ENCODE measurements at places on chromosomes 6 and 20.

DNA sequence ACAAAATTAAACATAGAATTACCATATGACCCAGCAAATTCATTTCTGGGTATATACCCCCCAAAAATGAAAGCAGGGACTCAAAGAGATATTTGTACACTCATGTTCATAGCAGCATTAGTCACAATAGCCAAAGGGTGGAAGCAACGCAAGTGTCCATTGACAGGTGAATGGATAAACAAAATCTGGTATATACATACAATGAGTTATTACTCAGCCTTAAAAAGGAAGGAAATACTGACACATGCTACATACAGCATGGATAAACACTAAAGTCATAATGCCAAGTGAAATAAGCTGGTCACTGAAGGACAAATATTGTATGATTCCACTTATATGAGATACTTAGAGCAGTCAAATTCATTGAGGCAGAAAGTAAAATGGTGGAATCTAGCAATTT lies 5.3 kb upstream of the STX11 start:
- DNase-seq: no peak

DNA sequence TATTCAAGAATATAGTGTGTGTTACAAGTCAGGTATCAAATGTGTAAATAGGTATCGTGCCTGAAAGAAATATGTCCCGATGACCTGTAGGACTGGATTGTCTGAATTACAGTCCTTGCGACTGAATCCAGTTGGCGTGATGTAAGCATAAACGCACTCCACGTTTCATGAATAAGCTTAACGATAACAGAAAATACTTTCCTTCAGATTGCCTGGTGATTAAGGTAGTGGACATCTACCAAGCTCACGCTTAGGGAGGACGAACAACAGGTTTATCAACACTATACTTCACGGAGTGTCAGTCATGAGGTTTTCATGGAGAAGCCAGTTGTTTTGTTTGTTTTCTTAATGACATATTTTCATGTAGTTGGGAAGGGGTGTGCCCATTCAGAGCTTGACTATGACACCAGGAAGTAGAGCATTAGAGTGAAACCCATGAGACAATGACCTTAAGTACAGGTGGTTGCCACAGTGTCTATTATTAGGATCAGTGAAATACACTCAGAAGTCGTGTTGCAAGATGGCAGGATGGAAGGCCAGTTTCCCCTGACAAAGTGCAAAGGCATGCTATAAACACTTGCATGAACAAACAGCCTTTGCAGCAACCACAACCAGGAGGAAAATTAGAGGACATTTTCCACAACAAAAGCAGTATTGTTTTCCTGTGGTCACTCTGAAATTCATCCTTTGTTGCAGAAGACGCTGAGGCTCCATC lies 305.8 kb upstream of the PRDM1 start:
- no peak for DNase-seq

DNA sequence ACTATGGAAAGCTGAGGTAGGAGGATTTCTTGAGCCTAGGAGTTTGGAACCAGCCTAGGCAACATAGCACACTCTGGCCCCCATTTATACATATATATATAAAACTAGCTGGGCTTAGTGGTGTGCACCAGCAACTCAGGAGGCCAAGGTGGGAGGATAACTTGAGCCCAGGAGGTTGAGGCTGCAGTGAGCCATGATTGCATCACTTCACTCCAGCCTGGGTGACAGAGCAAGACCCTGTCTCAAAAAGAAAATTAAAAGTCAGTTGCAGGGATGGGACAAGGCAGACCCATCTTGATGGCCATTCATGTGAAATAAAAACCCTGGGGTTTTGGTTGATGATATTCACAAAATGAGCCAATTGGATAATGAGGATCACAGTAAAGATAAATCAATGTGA lies 6.6 kb upstream of the GTF2H4 start:
- DNase-seq: no peak

DNA sequence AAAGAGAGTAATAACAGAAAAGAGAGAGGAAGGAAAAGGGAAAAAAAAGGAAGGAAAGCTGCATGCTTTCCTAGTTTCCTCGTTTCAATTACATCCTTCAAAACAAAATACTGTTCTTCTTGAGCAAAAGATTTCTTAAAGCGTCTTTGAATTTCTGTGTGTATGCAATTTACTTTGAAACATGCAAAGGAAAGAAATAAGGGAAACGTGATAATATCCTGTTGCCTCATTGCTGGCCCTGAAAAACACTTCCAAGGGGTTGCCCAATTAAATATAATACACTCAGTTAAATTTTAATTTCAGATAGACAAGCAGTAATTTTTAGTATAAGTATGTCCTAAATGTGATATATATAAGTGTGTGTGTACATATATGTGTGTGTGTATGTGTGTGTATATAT lies 51.2 kb upstream of the TPD52L1 start:
- DNase-seq: no peak

GRCh38 chr20:10094566-10095173 lies 59.9 kb downstream of the ANKEF1 start:
- DNase-seq: no peak

DNA sequence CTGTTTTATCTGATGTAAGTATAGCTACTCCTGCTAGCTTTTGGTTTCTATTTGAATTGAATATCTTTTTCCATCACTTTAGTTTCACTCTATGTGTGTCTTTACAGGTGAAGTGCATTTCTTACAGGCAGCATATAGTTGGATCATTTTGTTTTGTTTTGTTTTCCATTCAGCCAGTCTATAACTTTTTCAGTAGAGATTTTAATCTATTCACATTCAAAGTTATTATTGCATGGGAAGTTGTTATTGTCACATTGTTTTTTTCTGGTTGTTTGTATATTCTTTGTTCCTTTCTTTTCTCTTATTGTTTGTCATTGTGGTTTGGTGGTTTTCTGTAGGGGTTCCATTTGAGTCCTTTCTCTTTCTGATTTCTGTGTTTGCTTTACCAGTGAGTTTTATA lies 151.2 kb downstream of the PDE10A start:
- no peak for DNase-seq

DNA sequence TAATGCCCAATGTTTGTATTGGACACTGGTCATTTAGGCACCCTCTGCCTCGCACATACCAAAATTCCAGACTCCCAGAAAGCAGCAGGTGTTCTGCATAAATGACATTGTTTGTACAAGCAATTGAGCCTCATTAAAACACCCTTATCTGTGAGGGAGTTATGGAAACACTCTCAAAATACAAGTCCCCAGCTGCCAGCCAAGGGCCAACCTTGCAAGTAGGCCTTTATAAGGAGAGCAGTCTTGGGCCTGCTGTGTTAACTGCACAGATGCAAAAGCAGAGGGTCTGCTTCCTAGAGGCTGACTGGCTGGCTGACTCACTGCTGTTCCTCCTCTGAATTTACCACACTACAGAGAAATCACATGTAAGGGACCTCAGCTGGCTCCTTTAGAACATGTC lies 150.4 kb upstream of the HMGN3 start:
- no peak for DNase-seq

DNA sequence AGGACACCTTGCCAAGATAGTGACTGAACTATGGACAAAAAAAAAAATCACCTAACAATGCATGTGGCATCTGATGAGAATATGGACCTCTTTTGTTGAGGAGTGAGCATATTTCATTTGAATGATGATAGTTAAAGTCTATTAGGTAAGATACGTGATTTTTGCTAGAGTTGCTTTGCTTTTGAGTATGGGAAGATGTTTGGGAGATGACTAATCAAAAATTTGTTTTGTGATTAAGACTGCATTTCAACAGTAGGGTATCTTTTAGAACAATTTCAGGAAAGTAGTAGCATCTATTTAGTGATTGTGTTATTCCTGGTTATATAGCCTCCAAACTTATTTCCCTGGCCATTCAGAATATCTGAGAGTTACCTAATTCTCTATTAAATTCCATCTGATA lies 878.6 kb upstream of the CITED2 start:
- no peak for DNase-seq

DNA sequence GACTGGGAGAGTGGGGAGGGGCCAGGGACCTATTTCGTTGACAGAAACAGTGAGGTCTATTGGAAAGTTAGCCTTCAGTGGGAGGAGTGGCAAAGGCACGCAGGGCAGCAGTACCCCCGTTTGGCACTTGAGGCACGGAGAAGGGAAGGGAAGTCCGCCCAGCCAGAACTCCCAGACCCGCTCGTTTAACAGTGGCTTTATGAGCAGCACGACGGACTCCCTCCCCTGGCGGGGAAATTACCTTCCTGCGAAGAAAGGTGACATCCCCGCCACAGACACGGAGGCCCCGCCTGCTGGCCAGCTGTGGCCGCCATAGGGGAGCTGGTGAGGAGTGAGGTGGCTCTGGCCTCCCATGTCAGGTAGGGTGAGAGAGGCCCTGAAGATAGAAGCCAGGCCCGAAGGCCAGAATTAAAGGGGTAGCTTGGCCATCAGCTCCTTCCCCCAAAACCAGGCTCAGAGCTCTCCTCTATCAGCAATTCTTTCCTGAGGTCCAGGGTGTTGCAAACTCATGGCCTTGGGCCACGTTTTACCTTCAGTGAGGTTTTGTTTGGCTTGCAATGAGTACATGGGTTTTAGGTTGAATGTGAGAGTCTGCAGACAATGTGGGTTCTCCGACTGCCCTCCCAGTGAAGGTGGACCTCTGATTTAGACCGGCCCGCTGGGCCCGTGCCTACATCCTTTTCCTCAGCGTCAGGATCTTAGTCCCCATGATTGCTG lies 123.7 kb downstream of the MRPL14 start:
- DNase-seq: no peak

- DNase-seq: no peak
Measured at GRCh38 chr6:142721215-142721920, 223.6 kb downstream of the HIVEP2 start.

GRCh38 chr6:157718503-157719187 lies 104.4 kb upstream of the SNX9 start:
- DNase-seq: no peak

DNA sequence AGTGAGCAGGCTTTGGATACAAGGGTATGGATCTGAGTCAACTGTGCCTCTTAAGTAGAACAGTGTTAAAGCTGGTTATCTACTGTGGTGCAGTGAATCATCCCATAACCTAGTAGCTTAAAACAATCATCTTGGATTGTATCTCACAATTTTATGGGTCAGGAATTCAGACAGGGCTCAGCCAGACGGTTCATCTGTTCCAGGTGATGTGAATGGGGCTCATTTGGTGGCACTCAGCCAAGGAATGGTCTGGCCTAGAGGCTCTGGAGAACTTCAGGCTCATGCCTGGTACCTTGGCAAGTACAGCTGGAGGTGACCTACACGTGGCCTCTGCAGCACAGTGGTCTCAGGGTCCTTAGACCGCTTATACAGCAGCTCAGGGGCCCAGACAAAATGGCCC lies 11.2 kb upstream of the CDH4 start:
- DNase-seq: no peak

- no peak for DNase-seq
Measured at GRCh38 chr6:91697010-91697695, 1110.3 kb upstream of the MAP3K7 start.

DNA sequence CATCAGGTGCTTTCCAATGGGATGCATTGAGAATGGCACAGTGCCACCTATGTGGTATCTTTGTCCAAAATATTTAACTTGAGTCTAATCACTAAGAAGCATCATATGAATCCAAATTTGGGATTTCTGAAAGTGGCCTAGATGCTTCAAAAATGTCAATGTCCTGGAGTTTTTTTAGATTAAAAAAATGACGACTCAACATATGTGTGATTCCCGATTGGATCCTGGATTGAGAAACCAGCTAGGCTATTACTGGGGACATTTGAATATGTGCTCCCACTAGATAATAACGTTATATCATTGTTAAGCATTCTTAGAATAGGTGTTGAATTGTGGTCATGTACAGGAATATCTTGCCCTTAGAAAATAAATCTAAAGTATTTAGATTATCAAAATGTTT lies 189.2 kb downstream of the TBXT start:
- no peak for DNase-seq

DNA sequence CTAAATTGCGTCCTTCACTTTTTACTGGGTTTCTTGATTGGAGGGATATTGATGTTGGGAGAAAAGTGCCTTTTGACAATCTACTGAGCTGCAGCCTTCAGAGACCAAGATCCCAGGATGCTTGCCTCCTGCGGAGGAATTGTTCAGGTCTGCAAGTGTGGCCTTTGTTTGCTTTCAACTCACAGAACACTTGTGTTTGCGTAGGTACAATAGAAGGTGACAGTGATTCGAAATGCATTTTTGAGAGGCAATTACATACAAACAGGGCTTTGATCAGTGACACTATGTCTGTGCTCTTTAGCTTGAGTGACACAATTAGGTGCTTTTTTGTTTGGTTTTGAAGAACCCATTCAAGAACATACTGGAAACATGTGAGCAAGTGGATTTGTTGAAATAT lies 600.6 kb downstream of the QKI start:
- no peak for DNase-seq

DNA sequence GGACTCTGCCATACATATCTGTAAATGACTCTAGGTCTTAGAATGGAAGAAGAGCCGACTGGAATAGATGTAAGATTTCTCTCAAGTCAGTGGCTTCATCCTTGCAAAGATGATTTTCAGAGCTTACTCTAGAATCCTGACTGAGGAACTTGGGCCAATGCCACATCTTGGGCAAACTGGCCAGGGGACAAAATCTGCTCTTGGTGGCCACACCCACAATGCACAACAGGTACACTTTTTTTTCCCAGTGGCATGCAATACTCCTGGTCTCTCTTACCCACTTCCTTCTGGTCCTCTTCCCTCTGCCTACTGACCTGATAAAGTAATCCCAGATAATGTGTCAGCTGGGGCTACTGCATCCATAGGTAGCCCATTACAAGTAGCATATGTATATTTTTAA lies 13.4 kb downstream of the CLIC5 start:
- no peak for DNase-seq

- no peak for DNase-seq
Measured at GRCh38 chr20:41447006-41447405, 80.4 kb upstream of the EMILIN3 start.

GRCh38 chr6:42236682-42237473 lies 19.2 kb upstream of the MRPS10 start:
- no peak for DNase-seq

DNA sequence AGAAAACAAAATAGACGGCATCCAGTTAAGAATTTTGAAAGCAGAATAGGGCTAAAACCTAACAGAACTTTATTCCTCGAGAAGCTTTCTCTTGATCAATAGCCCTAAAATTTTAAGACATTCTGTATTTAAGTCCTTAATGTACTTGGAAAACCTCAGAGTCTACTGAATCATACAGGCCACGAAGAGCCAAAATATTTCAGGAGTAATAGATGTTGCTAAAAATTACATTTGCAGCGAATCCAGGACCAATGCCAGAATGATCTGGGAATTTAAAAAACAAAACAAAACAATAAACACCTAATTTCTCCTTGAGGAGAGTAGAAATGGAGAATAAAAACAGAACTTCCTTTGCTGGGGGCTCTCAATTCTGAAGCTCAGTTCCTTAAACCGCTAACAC lies 23.3 kb downstream of the ATXN1 start:
- DNase-seq: no peak

- DNase-seq: no peak
Measured at GRCh38 chr20:32497589-32498224, 87.4 kb downstream of the NOL4L start.

DNA sequence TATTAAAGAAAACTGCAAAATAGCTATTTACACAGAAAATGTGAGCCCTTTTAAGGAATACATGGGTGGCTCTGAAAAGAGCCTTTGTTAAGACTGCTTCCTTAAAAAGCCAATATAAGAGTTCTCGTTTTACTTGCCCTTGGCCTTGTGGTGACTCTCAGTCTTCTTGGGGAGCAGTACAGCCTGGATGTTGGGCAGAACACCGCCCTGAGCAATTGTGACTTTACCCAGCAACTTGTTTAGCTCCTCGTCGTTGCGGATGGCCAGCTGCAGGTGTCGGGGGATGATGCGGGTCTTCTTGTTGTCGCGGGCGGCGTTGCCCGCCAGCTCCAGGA lies 111.5 kb downstream of the HFE start:
- no peak for DNase-seq

Measured in KG1 (cell line).